Mucosa of descending colon (tissue), 3 donors: ENCODE measurements at places on chromosomes 3 and 15. TPM values are rescaled to one million over a fixed set of nuclear protein-coding genes. Genes with fewer than 3 reads are reported as not detected.

- DNase-seq: no peak
Observed at GRCh38 chr15:72156928-72157327, 38.7 kb downstream of the SENP8 start.

DNA sequence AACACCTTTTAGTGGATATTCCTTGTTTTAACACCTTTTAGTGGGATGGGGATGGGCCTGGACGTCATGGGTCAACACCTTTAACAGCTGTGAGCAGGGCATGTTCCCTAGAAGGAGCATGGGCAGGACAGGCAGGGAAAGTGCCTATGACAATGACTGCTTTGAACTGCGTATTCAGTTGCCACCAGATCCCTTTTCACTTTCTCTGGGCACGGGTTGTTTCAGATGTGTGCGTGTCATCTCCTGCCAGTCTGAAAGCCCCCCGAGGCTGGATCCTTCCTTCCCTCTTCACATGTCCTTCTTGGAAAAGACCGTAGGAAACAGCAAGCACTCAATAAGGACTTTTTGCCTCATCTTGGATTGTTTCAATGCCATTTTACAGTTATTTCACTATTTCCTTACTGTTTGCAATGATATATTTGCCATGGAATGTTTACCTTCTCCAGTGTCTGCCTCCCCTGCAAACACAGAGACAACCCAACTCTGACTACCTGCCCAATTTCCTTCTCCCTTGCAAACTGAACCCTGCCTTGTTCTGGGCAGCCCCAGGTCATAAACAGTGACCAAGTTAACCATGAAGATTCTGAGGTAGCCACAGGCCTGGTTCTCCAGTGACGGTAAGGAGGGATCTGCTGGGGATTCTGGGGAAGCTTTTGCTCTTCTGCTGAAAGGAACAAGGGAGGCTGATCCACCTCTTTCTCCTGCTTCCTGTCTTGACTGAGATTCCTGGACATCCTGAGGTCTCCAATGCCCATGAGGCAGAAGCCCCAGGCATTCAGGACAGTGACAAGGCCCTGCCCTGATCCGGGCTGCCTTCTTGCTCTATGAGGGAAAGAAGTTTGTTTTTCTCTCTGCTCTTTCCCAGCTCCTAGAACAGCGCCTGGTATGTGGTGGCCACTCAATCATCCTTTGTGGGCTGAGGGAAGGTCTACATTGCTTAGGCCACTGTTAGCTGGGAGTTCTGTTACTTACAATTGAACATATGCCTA, 51.8 kb downstream of the NOX5 start:
- no peak for DNase-seq

- DNase-seq: no peak
Observed at GRCh38 chr15:91651251-91651650, 202.3 kb upstream of the SLCO3A1 start.

GRCh38 chr3:49649576-49649975, 24.6 kb upstream of the APEH start:
- no peak for DNase-seq

DNA sequence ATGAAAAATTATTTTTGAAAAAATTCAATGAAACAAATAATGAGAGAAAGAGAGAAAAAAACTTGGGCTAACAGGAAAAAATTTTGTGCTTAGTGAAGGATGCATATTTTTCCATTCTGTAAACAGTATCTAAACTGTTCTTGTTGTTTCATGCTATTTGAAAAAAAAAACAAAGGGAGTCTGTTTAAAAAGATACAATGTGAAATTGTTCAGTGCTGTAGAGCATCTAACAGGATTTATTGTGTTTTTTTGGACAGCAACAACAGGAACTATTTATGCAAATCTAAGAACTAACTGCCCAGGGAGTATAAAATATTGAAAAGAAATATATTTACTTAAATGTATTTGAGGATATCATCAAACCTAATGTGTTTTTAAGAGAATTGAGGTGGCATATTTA, 55.1 kb downstream of the PEX5L start:
- DNase-seq: no peak

Gene DLEC1
- 1.5 TPM for total RNA-seq
